ENCODE measurements at places on chromosomes 5 and 9.
A peak's percentile ranks its signal among the peaks of the same experiment; 100 is the strongest.

- no peak for DNase-seq
Observed at GRCh38 chr9:4904322-4905134, 80.5 kb upstream of the JAK2 start.

GRCh38 chr5:38796742-38797108, 49.1 kb upstream of the OSMR start:
- DNase-seq = no peak

- no peak for DNase-seq
Observed at GRCh38 chr5:123365156-123365555, 58.0 kb downstream of the CEP120 start.

DNA sequence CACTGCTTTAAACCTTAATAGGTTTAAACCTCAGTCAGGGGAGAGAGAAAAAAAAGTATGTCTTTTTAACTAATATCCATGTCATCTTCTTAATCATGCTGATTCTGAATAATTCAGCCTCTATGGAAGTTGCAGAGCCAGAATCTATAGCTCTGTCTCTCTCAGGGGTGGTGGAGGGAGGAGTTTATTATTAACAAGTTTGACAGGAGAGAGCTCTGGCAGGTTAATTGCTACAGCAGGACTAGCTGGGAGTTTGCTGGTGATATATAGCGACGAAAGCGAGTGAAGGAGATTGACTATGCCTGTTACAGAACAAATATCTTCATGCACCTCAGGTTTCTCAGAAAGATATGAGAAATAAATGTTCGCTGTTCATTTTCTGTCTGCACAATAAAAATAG, 586.4 kb downstream of the TLE4 start:
- DNase-seq = no peak

DNA sequence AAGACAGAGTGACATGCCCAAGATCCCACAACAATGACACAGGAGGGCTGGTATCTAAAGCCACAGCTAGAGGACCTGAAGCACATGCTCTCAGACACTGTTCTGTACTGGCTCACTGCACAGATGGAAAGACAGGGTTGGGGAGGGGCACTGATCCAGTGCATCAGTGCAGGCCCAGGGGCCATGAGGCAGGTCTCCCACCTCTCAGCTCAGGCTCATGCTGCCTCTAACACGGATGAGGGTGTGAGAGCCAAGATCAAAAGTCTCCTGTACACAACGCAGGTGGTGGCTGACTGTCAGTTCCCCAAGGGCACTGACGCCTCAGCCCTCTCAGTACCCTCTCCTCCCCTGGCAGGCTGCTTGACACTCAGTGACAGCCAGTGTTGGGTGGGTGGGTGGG, 10.9 kb downstream of the RAPGEF1 start:
- no peak for DNase-seq

GRCh38 chr9:98924946-98925820, 18.5 kb upstream of the COL15A1 start:
- no peak for DNase-seq

DNA sequence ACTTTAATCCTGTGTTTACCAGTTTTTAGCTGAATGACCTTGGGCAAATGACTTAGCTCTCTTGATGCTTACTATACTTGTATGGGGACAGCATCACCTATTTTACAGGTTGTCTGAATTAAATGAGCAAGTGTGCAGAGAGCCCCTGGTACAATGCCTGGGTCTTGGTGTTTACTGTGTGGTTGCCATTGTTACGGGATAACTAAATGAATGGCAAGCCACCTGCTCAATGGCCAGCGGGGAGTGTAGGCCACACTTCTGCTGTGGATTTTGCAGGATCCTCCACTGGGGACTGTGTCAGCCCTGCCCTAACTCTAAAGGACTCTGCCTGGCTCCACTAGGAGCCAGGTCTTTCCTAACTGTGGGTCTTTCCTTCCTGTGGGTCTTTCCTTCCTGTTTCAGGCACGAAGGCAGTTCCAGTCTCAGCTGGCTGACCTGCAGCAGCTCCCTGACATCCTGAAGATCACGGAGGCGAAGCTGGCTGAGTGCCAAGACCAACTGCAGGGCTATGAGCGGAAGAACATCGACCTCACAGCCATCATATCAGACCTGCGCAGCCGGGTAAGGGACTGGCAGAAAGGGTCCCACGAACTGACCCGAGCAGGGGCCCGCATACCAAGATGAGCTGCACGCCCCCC, 10.3 kb upstream of the GLE1 start:
- peak; percentile 81 for DNase-seq

DNA sequence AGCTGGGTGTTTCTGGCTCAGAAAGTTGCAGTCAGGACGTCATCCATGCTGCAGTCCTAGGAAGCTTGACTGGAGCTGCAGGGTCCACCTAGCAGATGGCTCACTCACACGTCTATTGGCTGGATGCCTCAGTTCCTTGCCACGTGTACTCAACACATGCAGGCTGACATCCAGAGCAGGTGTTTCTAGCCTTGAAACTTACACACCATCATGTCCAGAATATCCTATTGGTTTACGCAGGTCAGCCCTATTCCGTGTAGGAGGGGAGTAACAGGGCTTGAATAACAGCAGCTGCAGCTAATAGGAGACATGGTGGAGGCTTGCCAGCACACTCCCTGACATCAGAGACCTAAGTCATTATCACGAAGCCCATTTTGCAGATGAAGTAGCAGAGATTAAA, 473.5 kb downstream of the ACTL7B start:
- no peak for DNase-seq

DNA sequence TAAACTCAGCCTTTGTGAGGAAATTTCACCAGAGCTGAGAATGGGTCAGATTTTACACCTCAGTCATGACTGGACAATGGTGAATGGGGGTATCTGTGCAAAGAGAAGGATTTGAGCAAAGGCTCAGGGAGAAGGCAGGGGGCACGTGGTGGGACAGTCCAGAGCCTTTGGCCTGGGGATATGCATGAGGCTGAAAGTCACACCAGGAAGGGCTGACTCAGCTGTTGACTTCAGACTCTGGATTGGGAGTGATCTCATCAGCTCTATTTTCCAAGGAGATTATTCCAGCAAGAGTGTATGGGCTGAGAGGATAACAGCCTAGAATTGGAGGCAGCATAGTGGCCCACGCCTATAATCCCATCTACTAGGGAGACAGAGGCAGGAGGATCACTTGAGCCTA, 53.6 kb downstream of the SAXO1 start:
- peak; percentile 82 for DNase-seq

GRCh38 chr5:96004754-96005153, 43.1 kb upstream of the ELL2 start:
- no peak for DNase-seq

- DNase-seq = peak; percentile 64
Observed at GRCh38 chr5:181204113-181204825, 727 bp downstream of the TRIM7 start.

DNA sequence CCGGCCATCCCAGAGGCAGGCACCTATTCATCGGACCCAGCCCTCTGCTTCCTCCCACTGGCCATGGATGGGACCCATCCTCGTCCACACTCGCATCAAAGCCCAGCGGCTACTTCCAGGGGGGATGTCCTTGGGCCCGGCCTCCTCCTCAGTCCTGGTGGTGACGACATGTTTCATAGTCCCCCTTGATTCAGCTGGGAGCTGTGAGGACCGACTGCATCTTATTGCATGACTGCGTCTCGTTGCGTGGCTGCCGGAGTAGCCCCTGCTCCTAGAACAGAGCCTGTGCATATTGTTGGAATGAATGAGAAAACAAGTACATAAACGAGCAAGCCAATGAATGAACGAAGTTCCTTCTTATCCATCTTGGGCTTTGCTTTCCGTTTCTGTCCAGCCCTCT, 12.8 kb downstream of the NCS1 start:
- no peak for DNase-seq

GRCh38 chr5:103259705-103260355, 1.3 kb downstream of the MACIR start:
- DNase-seq = peak; percentile 55

- DNase-seq = no peak
Observed at GRCh38 chr9:14031810-14032209, 282.1 kb downstream of the NFIB start.

DNA sequence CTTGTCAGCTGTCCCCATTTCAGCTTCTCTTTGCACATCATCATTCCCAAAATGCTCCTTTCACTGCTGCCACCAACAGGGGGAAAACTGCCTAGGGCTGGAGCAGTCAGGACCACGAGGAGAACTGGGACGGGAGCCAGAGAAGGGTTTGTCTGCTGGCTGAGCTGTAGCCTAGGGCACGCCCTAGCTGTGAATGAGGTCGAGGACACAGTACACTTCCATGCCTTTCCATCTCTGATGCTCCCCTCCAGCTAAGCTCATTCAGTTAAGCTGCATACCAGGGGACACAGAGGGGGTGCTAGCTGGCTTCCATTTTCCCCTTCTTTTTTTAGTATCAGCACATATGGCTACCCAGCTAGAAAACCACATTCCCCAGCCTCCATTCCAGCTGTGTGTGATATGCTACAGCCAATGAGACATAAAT, 64.7 kb downstream of the STK10 start:
- DNase-seq = peak; percentile 82

DNA sequence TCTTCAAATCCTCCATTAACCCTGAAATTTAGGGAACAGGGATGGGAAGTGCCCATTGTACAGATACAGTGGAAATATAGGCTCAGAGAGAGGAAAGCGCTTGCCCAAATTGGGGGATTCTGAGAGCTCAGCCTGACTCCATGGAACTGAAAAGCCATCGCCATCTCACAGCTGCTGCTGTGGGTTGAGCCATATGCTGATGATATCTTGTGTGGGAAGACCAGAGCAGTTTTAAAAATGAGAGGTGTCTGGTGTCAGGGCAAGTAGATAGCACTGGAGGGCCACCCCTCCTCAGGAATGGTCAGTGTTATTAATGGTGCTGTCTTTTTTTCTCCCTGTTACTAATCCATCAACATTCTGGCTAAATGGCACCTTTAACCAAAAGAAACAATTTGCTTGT, 50.9 kb upstream of the C5orf58 start:
- DNase-seq = no peak

DNA sequence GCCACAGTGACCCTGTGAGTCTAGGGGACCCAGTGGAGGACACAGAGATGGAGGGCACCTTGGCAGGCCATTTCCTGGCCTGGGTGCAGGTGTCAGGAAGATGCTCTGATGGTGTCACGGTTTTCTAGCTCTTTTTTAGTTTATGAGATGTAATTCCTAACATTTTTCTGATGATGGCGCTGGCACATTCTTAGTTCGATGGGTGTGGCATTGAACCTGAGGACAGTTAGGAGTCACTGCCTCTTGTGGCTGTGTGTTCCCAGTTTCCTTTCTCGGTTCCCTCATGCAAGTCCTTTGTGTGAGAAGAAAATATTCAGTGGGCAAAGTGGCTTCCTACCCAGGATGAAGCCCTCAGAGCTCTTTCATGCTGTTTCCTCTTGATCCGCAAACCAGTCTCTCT, 129.4 kb upstream of the ICE1 start:
- no peak for DNase-seq

GRCh38 chr9:36720043-36720442, 147.3 kb downstream of the MELK start:
- no peak for DNase-seq

DNA sequence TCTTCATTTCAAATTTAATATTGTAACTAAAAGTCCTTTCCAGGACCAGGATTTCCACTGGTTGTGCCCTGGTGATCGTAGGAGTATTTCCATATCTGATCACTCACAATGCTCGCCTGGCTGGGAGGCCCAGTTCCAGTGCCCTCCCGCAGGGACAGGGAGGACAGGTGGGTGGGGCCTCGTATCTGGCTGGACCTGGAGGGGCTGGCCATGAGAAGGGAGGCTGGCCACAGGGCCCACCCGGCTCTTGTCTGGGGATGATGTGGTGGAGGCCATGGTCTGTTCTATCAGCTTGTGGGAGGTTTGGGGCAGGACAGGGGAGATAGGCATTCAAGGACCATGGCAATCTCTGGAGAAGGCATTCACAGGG, 286.4 kb downstream of the GADD45G start:
- no peak for DNase-seq

GRCh38 chr5:34523387-34523726, 132.8 kb upstream of the RAI14 start:
- no peak for DNase-seq

DNA sequence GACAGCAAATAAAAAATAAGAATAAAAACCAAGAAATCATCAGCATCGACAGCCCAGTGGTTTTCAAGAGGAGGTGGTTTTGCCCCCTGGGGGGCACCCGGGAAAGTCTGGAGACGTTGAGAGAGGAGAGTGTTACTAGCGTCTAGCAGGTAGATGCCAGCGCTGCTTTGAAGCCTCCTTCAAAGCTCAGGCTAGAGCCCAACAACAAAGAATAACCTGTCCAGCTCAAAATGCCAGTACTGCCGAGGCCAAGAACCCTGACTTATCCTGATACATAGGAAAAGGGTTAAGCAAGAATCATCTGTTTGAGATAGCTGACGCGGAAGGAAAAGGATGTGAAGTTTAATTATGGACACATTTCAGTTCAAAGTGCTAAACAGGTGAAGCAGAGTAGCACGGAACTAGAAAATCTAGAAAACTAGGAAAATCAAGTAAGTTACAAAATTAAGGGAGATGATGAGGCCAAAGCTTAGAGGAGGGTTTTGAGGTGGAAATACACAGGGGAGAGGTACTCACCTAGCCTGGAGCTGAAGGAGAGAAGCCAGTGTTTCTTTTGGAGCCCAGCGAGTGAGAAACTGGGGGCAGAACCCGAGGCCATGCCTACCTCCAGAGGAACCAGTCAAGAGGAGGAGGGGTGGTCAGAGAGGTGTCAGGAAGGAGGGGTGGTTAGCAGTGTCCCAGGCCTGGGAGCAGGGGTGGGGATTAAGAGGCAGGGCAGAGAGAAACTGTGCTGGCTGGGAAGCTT, 121.0 kb upstream of the RETREG1 start:
- no peak for DNase-seq

GRCh38 chr9:126228111-126228780, 98.4 kb upstream of the MVB12B start:
- no peak for DNase-seq

DNA sequence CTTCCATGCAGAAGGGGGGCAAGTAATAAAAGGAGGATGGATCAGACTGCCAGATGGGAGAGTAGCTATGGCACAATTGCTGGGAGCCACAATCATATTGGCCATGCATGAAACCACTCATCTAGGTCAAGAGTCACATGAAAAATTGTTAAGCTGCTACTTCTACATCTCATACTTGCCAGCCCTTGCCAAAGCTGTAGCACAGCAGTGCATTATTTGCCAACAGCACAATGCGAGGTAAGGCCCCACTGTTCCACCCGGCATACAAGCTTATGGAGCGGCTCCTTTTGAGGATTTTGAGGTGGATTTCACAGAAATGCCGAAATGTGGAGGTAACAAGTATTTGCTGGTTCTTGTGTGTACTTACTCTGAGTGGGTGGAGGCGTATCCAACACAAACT, 109.9 kb upstream of the EPB41L4A start:
- no peak for DNase-seq

DNA sequence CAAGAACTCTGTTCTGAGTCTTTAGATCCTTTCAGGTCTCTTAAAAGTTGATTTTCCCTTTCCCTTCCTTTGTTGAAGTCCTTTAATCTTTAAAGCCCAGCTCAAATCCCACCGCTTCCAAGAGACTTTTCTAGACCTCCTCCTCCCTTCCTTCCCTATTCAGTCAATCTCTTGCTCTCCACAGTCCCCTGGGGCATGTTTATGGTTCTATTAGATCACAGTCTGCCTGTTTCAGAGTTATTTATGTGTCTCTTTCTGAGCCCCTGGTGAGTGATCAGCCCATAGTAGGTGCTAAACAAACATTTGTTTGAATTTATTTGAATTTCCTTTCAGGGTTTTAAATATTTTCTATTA, 7.2 kb upstream of the ARSI start:
- no peak for DNase-seq

Measured in lung microvascular endothelial cell (primary cell).